ENCODE measurements at places on chromosomes 2 and 18.

- DNase-seq = no peak
Measured at GRCh38 chr2:37623971-37624900, 47.2 kb downstream of the CDC42EP3 start.

GRCh38 chr2:110679337-110679707, 1.5 kb upstream of the BUB1 start:
- no peak for DNase-seq

DNA sequence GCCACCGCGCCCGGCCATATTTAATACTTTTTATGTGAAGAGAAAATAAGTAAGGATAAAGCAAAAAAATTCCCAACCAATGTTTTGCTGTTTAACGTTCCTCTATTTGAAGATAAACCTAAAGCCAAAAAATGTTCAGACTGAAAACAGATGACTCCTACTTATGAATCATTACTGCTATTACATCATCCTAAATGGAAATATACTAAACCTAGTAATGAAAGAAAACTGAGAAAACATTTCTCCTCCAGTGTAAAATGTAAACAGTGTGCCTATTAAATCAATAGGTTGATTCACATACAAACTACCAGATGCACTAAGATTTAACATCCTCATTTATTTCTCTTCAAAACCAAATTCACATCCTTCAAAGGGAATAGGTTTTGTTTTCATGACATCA, 43.5 kb downstream of the CWC22 start:
- no peak for DNase-seq

GRCh38 chr2:225996462-225996828, 596.9 kb downstream of the NYAP2 start:
- no peak for DNase-seq

Measured in activated effector memory CD4-positive, alpha-beta T cell treated with Interleukin-2 at 50 U/mL for 16 hours (primary cell).